Upper lobe of right lung (tissue), 1 donor: ENCODE measurements at places on chromosomes 16 and 17.
A peak's percentile ranks its signal among the peaks of the same experiment; 100 is the strongest.

DNA sequence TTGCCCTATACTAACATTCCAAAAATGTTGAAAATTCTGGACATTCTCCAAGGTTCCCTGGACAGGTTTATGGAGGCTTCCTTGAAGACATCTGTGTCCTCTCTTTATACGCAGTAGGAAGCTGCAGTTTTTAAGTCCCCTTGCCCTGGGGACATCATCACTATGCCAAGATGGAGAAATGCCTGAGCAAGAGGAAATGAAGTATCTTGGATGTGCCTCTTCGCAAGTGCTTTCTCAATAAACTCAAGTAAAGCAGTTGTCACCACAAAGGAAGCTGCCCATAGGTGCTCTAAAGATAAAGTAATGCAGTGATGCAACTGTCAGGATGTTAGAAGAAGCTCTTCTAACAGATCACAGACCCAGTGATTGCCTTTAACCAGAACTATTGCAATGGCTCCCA, 71.0 kb downstream of the CDYL2 start:
- DNase-seq = no peak

DNA sequence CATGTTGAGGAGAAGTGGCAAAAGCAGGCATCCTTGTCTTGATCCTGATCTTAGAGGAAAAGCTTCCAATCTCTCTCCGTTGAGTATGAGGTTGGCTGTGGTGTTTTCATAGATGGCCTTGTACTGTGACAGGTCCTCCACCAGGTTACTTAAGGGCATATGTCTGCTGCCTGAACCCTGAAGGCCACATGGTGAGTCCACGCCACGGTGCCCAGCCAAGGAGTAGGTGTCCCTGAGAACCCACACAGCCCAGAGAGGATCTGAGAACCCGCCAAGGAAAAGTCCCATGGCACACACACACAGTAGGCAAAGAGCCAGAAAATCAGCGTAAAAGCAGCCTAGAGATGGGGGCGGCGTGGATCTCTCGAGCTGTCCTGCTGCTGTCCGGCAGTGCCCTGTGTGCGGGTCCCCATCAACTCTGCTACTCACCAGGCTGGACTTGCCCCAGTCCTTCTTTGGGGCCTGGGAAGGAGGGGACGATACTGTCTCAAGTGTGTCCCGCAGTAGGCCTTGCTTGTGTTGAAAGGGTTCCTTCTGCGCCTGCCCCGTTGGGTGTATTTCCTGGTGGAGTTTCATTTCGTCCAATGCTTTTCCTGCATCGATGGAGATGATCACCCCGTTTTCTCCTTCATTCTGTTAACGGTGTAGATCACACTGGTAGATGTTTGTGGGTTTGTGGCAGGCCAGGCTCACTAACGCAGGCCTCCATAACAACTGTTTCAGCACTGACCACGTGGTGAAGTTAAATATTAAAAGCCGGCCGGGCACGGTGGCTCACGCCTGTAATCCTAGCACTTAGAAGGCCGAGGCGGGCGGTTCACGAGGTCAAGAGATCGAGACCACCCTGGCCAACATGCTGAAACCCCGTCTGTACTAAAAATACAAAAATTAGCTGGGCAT, 90.8 kb upstream of the DNAH17 start:
- peak; percentile 23 for DNase-seq

DNA sequence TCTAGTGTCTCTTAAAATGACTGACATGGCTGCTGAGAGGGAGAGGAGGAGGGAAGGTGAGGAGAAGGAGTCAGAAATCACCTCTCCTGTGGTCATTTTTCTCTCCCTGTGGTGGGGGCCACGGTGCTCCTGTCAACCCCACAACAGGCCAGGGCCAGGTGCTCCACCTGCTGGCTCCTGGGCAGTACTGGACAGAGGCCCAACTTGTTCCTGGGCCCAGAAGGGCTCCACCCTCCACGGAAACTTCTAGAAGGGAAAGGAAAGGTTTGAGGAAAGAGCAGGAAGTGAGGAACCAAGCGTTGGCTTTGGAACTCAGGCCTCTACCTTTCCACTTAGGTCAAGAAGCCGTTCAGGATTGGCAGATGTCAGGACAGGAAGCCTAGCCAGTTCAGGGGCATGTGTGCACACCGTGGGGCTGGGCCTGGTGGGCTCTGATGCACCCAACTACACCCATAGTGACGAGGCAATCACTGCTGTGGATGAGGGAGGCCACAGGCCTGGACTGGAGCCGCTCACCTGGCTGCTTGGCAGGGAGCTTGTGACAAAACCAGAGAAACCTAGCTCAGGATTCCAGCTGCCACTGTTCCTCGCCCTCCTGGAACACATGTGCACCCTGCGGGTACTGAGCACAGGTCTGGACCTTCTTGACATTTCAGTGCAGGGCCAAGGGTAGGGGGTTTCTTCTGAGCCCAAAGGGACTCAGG, 36.1 kb downstream of the WNT3 start:
- peak; percentile 79 for DNase-seq

- DNase-seq = no peak
These were observed 17.9 kb downstream of the UTP4 start for GRCh38 chr16:69150146-69150865.
